ENCODE measurements at places on chromosomes 6 and 20. TPM values are rescaled to one million over a fixed set of nuclear protein-coding genes. Genes with fewer than 3 reads are reported as not detected.

PTK6 gene
- total RNA-seq: not detected

MPC1 gene
- 46.1 TPM for total RNA-seq

FAM217A gene
- total RNA-seq: not detected

HLA-DQB2 gene
- not detected for total RNA-seq

PDCD2 gene
- total RNA-seq: 126 TPM

POLR1H gene
- total RNA-seq: 47.3 TPM

TTBK1 gene
- total RNA-seq: under 0.01 TPM

SRMS gene
- total RNA-seq: not detected

DNA sequence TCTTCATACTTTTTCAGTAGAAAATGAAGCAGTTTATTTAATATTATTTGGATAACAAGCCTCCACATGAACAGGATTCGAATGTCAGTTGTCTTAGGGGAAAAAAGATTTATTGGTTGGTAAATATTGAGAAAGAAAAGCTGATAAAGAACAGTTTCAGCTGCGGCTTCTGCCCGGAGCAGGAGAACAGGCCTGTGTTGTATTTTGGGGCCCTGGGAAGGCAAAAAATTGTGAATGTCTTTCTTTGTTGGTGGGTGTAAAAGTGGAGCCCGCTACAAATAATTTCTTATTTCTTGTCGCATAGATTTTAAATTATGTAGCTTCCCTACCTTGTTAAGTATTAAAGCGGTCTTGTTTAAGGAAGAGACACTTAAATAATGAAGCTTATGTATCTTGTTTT lies 90.5 kb upstream of the PAX1 start:
- no peak for DNase-seq

- DNase-seq: no peak
These were observed 95.6 kb upstream of the FOXO3 start for GRCh38 chr6:108465098-108465495.

DNA sequence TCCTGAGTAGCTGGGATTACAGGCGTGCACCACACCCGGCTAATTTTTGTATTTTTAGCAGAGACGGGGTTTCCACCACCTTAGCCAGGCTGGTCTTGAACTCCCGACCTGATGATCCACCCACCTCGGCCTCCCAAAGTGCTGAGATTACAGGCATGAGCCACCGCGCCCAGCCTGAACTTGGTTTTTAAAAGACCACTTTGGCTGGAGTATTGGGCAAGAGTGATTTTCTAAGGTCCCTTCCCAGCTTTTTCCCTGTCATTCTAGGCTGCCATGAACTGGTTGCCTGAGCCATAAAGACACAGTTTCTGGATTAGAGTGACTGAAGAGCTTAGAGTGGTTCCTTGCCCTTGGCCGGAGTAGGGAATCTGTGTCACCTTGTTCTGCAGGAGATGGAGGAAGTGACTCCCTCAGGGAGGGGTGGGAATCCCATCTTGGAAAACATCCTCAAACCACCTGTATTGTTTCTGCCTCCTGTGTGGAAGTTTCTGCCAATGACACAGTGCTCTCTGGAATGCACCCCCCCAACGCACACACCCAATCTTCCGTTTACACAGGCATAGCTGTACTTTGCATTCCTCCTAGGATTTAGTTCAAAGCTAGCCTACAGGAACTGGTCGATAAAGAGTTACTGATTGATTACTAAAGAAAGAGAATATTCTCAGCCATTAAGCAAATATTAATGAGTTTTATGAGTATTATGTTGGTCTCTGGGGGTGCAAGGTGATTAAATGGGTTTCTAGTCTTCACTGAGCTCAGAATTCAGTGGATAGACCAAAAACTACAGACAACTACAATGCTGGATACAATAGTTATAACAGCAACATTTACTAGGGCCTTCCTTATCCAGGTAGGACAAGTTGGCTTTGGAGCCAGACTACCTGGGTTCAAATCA lies 18.2 kb downstream of the BCL2L1 start:
- DNase-seq: peak; percentile 92

DNA sequence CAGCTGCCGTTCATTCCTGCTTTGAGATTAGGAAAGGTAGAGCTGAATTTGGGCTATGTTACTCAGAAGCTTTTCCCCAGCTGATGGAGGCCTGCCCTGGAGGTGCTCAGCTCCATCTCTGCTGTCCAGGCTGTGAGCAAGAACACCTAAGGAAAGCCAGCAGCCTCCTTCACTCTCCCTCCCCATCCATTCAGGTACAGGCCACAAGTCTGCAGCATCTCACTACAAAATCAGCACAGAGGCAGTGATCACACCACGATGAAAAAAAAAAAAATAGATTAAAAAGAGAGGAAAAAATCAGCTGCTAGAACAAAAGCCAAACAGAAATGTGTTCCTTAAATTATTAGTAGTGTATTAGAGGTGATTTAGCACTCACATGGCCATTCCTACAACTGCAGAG lies 515.0 kb downstream of the CDH26 start:
- DNase-seq: no peak

DNA sequence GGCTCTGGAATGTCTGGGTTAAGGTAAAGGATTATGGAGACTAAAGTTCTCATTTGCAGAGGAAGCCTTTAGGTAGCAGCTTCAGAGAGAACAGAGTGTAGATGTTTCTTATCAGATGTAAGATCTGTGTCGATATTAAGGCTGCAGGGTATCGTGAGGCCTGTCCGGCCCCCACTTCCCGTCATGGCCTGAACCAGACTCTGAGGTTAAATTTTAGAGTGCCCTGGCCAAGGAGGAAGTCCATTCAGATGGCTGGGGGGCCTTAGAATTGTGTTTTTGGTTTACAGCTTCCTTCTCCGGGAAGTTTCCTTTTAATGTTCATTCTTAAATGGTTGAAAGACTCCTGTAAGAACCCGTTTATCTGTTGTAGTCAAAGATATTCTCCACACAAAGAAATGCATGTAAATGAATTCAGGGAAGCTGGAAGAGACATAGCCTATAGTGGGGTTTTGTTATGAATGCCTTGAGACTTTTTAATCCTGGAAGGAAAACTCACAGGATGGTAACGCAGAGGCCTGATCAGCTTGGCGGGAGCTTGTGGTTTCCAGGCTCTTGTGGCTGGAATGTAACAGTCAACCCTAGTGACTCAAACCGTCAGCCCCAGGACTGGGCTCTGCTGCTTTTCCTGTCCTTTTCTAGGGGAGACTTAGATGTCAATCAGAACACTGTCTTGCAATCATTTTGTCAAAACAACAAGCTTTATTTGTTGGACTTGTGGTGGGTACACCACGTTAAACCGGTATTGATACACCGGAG lies 34.7 kb downstream of the KIF25 start:
- DNase-seq: peak; percentile 93

GRCh38 chr6:143515061-143515760 lies 3.7 kb upstream of the FUCA2 start:
- peak; percentile 31 for DNase-seq

DNA sequence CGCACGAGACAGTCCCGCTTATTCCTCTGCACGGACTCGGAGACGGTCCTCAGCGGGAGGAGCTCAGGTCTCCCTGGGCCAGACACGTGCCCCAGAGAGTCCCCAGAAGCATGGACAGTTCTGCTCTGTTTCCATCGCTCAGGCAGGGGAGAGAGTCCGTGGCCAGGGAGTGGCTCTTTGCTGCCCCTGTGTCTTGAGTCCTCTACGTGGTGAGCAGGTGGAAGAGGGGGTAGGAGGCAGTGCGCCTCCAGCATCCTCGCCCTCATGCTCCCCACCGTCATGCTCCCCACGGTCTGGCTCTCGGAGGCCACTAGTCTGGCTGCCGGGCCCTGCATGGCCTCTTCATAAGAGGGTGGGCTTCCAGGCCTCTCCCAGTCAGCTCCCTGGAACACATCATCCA lies 8.9 kb downstream of the TAGAP start:
- DNase-seq: no peak

DNA sequence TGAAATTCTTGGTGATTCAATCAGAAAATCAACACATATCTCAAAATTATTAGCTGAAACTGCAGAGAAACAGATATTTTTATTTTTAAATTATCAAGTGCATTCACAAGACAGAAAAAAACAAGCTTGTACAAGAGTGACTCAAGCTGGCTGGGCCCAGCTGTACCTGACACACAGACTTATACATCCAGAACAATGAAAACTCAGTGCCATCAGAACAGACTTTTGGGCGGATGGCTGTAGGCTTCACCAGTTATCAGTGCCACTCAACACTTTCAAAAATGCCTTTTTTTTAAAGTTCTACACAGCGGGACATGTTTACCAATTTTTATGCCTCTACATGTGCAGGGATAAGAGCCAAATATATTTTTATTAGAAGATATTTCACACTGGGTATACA lies 102.8 kb downstream of the MYB start:
- no peak for DNase-seq

Data from M059J (cell line).